ENCODE measurements at places on chromosomes 16 and 17. TPM values are rescaled to one million over a fixed set of nuclear protein-coding genes. Genes with fewer than 3 reads are reported as not detected.

DNA sequence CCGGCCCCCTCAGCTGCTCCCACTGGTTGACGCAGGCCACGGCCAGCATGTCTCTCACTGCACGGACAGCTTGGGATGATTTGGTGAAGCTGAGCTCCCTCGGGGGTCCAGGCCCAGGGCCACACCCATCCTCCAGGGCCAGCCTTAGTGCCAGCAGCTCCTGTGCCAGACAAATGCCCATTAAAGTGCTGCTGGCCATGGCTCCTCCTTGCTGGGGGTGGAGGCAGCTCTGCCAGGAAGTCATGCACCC, 2.5 kb downstream of the TRIM47 start:
- DNase-seq, result no peak

DNA sequence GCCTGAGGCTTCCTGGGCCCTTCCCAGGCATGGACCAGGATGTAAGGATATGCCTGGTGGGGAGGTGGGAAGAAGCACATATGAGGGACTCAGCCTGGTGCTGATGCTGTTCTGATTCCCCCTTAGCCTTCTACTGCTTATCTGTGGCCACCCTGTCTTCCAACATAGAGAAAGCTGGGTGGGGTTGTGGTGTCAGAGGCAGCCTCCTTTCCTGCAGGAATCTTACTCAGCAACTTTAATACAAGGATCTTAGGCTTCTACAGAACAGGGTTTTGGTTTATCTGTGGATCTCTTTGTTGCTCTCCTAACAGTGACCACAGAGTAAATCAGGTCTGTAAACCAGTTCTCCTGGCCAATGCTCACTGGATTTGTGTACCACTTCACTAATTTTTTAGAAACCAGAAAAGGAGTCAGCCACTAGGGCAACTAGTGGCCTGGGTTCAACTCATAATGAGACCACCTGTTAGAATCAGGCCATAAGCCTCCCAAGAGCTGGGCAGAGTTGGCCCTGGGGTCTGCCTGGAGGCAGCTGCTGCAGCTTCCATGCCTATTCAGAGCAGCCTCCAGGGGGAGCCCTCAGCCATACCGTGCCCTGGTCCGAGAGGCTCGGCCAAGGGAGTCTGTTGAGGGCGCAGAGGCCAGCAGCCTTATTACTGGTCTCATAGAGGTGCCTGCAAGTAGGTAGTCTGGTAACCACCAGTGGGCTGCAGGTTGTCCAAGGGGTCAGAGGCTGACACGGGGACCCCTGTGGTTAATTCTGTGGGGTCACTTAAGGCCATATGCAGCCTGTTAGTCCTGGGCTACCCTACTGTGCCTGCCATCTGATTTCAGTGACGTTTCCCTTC, 7.1 kb downstream of the HAS3 start:
- DNase-seq, result peak; percentile 25

- peak; percentile 51 for DNase-seq
Observed at GRCh38 chr16:24701521-24701951, 27.9 kb upstream of the TNRC6A start.

Gene AKAP10
- 18.6 TPM for total RNA-seq

GRCh38 chr17:5702951-5703510, 118.7 kb upstream of the NLRP1 start:
- DNase-seq, result no peak

GRCh38 chr16:17396762-17397498, 73.8 kb downstream of the XYLT1 start:
- peak; percentile 52 for DNase-seq

GRCh38 chr17:61574542-61575351, 16.3 kb downstream of the NACA2 start:
- DNase-seq, result peak; percentile 65

- DNase-seq, result no peak
Observed at GRCh38 chr16:21009815-21010214, 109.2 kb downstream of the LYRM1 start.

DNA sequence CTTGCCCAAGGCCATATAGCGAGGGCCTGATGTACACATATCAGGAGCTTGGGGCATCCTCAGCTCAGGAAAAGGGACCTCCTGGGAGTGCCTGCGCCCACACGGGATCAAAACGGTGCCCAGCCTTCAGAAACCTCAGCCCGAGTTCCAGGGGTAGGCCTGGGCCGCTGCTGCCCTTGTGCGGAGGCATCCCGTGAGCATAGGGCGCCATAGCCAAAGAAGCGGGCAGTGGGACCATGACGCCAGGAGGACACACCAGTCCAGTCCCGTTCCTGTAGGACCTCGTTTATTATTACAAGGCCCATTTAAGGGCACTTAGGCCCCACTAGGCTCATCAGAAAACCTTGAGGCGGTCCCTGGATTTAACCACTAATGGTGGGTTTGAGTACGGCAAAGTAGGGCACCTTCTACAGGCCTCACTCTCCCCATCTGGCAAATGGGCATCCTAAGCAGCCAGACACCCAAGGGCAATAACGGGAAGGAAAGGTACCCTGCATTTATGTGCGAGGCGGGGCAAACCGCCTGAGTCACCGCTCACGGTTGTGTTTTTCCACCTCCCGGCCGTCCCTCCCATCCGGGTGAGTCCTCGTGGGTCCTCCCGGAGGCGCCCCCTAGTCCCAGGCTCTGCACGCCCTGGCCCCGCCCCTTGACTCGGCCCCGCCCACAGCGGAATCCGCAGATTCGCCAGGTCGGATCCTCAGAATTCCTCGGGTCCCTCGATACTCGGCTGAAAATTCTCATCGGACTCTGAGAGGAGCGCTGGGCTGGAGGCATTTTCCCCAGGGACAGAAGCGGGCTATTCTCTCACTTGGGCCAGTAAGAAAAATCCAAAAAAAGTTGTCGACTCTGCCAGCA, 726 bp upstream of the SETD1A start:
- peak; percentile 81 for DNase-seq

GRCh38 chr17:9999919-10000695, 95.0 kb upstream of the RCVRN start:
- no peak for DNase-seq

All from IMR-90 (cell line).